Right ventricle myocardium inferior (tissue), 1 donor: ENCODE measurements at places on chromosomes 6 and 20.

DNA sequence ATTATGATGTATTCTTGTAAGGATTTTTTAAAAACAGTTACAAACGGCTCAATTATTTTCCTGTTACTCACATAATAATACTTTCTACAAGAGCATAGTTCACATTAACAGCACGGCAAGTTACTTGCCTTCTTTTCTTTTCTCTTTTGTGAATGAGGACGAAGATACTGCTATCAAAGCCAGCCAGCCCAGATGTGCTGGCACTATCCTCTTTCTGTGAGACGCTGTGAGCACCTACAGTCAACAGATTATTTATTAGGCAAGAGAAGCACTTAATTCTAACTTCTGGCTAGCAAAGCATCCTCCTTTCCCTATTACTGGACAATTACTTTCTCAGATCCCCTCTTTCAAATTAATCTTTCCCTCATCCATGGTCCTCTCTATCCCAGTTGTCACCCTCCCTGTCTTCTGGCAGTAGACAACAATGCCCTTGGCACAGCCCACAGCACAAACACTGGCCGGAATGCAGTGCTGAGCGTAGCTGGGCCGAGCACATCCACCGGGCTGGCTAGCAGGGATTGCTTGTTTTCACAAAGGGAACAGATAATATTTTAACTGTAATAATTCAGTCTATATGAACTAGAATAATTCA is 262.1 kb downstream of the FOXC1 start:
- DNase-seq = no peak

DNA sequence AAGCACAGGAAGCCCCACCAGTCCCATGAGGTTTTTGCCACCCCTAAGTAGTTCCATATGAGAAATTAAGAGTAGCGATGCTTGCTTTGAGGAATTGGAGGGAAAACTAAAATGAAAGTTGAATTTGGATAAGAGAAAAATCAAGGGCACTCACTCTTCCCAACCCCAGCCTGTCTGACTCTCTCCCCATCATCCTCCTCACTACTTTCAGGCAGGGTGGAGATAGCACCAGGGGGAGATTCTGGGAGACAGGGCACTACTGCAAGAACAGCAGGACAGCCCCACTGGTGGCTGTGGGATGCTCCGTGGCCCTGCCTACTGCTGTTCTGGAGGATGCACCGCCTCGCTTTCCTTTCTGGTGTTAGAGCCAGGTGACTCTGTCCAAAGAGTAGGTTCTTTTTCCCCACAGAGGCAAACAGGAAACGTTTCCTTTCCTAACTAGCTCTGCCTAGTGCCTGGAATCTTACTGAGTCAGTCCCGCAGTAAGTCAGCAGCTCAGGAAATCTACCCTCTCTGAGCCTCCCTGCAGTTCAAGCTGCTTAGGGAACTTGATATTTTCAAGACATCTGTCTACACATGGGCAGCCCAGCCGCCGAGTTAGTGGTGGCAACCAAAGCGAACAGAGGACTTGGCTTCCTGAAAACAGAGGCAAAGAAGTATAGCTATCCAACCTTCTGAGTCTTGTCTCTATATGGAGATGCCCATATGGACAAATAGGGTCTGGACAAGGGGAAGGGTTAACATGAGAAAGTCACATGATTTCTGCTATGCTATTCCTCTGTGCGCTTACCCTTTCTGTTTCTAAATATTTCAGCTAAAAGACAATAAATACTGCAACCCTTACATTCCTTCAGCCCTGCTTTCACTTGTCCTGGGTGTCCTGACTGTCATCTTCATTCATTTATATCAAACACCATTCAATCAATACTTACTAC is 11.4 kb downstream of the HLA-E start:
- peak; percentile 70 for DNase-seq

DNA sequence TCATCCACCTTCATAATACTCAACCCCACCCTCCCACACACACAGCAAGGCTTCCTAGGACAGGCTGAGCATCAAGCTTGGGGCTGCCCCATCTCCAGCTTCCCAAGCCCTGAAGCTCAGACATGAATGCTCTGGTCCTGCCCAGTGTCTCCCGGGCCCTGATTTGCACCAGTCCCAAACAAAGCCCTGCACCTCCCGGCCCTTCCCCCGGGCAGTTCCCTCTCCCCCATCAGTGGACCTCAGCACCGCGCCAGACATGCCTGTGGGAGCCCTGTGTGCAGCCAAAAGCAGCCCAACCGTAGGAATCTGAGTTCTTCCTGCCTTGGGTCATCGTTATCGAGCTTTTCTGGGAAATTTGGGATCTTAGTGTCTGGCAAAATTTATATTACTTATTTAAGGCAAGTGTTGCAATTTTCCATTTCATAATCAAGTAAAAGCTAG is 63.5 kb downstream of the THBS2 start:
- DNase-seq = peak; percentile 90

- no peak for DNase-seq
Observed at GRCh38 chr20:59471653-59472421, 132.5 kb upstream of the PHACTR3 start.

- no peak for DNase-seq
Observed at GRCh38 chr6:4802312-4802935, 26.2 kb downstream of the CDYL start.

GRCh38 chr6:14763139-14763538 is 482.7 kb upstream of the JARID2 start:
- no peak for DNase-seq

GRCh38 chr6:162200041-162200440 is 527.5 kb downstream of the PRKN start:
- DNase-seq = no peak

- DNase-seq = no peak
Observed at GRCh38 chr20:62454904-62455636, 20.7 kb downstream of the GATA5 start.
